Activated CD4-positive, alpha-beta T cell treated with anti-CD3 and anti-CD28 coated beads, Interleukin-2, Interleukin-4, amounts not matched to agents 100 ng/mL and 50 ng/mL, durations not matched to agents 16 hours and 8 hours (primary cell): ENCODE measurements at places on chromosomes 2 and 18.
A peak's percentile ranks its signal among the peaks of the same experiment; 100 is the strongest.

GRCh38 chr2:110729106-110729505 lies 3.3 kb upstream of the ACOXL start:
- DNase-seq = no peak

- no peak for DNase-seq
These were observed 61.5 kb downstream of the TNFRSF11A start for GRCh38 chr18:62386601-62387000.

- no peak for DNase-seq
These were observed 233.9 kb downstream of the SATB2 start for GRCh38 chr2:199223791-199224190.

GRCh38 chr2:233015019-233015645 lies 2.1 kb upstream of the NGEF start:
- DNase-seq = no peak

DNA sequence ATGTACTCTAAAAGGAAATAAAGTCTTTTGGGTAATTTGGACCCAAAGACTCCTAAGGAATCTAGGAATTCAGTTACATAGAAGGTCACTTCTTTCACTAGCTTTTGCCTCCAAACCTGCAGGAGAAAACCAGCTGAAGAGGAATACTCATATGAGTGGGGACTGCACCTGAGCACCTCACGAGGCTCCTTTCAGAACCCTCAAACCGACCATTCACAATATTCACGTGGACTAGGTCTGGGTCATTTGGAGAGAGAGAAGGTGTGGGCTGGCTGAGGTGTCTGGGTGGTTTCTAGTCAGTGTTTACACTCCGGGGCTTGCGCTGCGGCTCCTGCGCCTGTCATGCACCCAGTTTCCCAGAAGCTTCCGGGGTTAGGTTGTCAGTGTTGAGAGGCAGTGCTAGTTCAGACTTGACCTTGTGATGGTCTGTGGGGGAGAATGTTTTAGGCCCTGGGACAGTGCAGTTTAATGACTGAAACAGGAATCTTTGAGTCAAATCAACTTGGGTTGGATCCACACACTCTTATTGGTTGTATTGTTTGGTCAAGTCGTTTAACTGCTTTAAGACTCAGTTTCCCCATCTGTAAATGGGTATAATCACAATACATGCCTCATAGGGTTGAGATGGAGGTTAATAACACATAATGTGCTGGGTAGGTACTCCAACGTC lies 78.4 kb downstream of the LIMS1 start:
- peak; percentile 89 for DNase-seq

DNA sequence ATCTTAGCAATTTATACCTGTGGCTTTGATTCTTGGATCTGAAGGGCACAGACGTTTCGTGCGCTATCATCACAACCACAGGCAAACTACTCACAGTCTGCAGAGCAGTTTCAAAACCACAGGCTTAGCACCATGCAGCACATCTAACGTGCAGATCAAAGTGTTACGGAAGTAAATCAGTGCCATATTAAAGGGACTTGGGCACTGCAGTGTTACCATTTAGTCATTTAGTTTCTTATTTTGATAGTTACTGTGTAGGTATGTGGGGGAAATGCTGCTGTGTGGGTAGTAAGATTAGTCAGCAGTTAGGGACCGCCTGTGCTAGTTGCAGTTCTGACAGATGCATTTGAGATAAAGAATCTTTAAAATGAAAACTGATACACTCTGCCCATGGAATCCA lies 384.0 kb downstream of the NBAS start:
- DNase-seq = peak; percentile 95

DNA sequence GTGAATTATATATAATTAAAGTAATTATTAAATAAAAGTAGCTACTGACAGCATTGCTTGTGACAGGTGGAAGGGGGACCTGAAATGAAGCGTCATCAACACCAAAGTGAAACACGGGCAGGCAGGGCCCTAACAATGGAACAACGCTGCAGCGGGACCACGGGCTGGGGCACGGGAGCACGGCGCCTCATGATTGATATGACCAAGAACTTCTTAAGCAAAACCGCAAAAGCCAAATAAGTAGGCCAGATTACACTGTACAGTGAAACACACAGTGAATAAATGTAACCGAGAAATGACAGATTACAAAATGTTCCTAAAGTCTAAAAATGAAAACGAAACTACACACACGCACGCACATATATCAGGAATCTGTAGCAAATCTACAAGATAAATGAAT lies 81.4 kb downstream of the SNTG2 start:
- peak; percentile 32 for DNase-seq

DNA sequence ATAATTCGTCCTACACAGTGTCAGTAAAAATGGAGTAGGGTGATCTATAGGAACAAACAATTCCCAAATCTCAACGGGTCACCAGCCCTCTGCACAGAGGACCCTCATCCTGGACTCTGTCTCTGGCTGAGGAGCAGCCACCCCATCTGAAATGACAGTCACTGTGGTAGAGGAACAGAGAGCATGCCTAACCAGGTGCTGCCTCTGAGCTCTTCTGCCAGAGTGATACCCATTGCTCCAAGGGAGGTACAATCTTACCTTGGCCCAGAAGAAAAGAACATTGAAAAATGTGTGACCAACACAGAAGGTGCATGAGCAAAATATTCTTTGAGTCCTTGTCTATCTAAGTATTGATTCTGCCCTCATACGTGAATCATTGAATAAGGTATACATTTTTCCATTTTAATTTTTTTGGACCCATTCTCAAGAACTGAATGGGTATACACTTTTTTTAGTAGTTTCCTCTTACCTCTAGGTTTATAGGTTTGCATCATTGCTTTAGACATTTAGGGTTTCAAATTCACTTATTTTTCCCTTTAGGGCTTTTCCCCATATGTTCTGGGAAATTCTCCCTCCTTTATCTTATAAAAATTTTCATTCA lies 8.7 kb downstream of the SP140 start:
- DNase-seq = peak; percentile 27

- no peak for DNase-seq
These were observed 98.5 kb upstream of the SPATS2L start for GRCh38 chr2:200208041-200208440.

DNA sequence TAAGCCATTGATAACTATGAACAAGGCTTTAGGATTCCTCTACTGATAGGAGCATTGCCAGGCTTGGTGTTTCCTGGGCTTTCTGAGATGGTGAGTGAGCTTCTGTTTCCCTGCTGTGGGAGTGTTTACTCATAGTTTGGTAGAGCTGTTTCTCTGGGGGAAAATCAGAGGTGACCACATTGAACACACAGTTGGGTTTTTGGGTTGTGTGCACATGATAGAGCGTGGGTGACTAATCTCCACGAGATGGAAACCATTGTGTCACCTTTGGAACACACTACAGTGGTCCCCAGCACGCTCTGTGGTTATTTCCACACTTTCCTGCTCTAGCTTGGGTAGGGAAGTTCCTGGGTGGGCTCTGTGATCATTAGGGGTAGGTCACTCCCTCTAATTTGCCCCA lies 5.4 kb downstream of the IL1R1 start:
- peak; percentile 58 for DNase-seq

- no peak for DNase-seq
These were observed 328.1 kb downstream of the MYCN start for GRCh38 chr2:16268301-16269000.

GRCh38 chr18:63306249-63306648 lies 13.3 kb downstream of the BCL2 start:
- DNase-seq = no peak

DNA sequence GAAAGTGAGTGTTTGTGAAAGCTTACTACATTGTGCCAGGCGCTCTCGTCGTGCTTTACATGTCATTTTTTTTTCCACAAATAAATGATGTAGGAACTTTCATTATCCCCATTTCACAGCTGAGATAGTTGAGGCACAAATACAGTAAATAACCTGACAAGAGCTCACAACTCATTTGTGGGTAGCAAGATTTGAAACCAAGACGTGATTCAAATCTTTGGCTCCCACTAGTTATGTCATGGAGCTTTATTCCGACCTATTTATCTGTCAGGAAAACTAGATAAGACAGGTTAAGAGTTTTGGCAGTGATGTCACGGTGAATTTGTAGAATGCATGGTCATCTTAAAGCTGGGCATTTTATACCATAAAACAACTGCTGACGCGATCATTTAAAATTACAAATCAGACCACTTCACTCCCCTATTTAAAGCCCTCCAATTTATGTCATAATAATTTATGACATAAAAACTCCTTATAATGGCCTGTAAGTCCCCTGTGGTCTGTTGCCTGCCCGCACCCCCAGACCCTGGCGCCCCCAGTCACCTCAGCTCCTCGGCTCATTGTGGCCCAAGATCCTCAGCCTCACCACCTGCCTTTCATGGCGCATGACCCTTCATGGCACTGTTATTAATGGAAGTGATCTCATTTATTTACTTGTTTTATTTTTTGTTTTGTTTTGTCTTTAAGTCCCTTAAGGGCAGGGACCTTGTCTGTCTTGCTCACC lies 678 bp upstream of the ZNF24 start:
- DNase-seq = no peak

DNA sequence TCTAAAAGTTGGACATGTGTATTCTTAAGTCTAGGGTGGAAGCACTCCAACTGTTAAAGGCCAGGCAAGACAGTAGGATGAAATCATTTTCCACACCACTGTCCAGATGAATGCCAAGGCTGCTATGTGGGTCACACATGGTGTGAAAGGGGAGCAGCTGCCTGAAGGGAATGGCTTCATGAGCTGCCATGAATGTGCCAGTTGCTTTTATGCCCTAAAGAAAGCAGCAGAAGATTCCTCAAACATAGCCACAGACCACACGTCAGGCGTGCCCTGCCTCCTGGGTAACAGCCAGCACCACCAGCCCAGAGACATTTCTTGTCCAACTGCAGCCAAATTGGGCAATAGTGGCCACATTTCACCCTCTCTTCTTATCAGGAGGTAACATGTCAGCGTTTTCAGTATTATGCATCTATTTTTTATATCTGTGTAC lies 130.2 kb downstream of the MTCL1 start:
- no peak for DNase-seq

- DNase-seq = no peak
These were observed 53.2 kb upstream of the GPR17 start for GRCh38 chr2:127592761-127593227.

DNA sequence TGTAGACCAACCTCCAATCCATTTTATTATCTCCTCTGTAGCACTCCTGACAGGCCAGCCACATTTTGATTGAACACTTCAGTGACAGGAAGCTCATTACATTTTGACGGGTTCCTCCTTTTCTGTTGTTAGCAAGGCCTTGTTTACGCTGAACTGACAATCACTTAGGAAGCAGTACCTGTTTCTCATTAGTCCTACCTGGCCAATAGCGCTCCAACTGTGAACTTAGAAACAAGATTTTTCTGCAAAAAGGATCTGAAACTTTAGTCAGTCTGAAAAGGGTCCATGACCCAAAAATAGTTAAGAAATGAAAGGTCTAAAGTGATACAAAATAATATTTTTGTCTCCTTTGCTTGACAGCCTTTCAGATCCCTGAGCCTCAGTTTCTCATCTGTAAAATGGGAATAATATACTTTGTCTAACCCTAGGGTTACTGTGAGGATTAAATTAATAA lies 119.6 kb upstream of the MSTN start:
- no peak for DNase-seq

DNA sequence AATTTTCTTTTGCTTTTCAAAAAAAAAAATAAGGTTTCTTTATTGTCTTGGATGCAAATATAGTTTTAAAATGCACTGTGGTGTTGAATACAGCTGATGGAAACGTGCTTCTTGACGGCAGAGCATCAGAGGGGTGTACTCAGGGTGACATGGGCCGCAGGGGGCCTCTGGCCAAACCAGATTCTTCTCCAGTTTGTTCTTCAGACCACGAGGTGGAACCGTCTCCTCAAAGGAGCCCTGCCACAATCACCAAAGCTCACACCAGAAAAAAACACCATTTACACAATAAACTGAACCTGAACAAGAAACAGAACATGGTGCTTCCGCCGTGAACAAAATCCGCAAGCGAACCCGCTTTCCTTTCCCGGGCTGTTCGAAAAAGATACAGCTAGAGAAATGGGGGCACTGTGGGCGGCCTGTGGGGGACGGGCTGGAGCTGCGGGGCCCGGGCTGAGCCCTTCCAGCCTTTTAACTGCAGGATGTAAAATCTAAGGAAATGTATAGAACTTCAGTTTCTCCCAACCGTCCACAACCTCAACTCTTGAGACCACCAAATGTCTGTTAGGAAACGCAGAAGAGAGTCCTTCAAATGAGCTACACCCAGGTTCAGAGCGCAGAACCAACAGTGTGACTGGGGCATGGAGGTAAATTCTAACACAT lies 34.5 kb downstream of the PSMG2 start:
- DNase-seq = no peak

DNA sequence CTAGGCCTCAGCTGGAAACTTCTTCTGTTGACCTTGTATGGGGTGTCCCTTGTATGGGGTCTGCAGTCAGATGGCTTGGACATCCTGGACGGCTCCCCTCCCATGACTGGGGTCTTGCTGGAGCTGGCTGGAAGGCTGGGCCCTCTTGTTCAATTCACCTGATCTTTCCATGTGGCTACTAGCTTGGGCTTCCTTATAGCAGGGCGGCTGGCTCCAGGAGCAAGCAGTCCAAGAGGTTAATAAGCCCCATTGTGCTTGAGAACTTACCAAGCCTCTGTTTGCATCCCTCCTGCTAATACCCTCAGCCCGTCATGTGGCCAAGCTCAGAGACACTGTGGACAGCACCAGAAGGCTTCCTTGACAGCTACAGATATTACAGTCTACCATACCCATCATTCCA lies 111.6 kb upstream of the NPAS2 start:
- no peak for DNase-seq

GRCh38 chr2:201643216-201643890 lies at the start of gene TMEM237:
TSS of gene TMEM237 (minus strand) at chr2:201643503. CDS start at chr2:201643400, 103 bp downstream.
- DNase-seq = no peak

DNA sequence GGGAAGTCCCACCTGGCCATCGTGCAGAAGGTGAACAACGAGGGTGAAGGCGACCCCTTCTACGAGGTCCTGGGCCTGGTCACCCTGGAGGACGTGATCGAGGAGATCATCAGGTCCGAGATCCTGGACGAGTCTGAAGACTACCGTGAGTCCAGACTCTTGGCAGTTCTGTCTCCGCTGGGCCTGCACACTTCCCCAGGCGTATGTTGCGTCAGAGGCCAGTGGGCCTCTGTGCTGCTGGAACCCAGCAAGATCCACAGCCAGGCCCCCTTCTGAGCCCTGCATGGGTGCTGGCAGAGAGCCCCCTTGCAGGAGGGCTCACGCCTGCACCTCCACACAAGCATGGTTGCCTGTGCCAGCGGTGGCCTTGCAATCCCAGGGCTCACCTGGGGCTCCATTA lies 9.0 kb downstream of the CNNM3 start:
- DNase-seq = no peak

GRCh38 chr18:52337276-52337675 lies 2.7 kb upstream of the DCC start:
- no peak for DNase-seq

DNA sequence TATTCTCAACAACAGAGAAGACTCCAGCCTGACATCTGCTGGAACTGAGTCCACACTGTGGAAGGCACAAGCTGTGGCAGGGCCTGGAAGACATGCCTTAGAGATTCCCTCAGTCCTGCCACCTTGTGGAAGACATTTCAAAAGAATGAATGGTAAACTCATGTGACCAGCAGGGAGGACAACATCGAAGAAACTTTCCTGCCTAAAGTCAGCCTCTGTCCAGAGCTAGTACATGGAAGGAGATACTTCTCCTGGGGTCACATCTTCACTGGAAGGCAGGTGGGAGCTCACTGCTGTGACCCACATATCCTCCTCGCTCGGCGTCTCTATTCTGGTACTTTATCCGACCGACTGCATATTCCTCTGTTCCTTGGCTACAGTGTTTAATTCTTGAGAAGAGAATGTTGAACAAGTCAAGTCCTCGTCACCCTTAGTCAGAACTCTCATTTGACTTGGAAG lies 59.5 kb downstream of the PUM2 start:
- DNase-seq = peak; percentile 27

- no peak for DNase-seq
These were observed 40.0 kb downstream of the SLC40A1 start for GRCh38 chr2:189540551-189540950.

GRCh38 chr2:5697562-5697961 lies 5.4 kb downstream of the SOX11 start:
- DNase-seq = no peak
